Fibroblast of lung (primary cell): ENCODE measurements at places on chromosomes 16 and 17. TPM values are rescaled to one million over a fixed set of nuclear protein-coding genes. Genes with fewer than 3 reads are reported as not detected.

DNA sequence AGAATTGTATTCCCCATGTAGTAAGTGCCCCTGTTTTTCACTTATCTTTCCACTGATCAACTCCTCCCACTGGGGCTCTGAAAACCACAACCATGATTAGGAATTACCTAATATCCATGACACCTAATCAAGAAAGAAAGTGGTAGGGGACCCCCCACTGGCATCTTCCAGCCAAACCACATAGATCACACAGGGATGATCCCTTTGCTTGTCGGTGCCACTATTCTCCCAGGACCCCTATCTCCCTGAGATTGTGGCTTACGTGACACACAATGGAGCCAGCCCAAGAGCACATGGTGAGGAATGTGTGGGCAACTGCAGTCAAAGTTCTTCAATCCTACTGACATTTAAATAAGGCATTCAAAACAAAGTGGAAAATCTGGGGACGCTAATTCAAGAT lies 17.6 kb upstream of the DNAH9 start:
- H3K4me1 ChIP-seq = no peaks in the 10 kb centered on the region
- H3K27me3 ChIP-seq = no peaks in the 10 kb centered on the region
- no peaks in the 10 kb centered on the region for H3K36me3 ChIP-seq
- no peak overlapping the region for H3K4me3 ChIP-seq
- DNase-seq = no peak

- H3K27ac ChIP-seq = no peak overlapping the region
- no peak overlapping the region for H3K4me3 ChIP-seq
- DNase-seq = no peak
- no peaks in the 10 kb centered on the region for H3K27me3 ChIP-seq
- H3K4me1 ChIP-seq = no peaks in the 10 kb centered on the region
- no peaks in the 10 kb centered on the region for H3K36me3 ChIP-seq
These were observed 191.6 kb downstream of the CPPED1 start for GRCh38 chr16:12611916-12612597.

GRCh38 chr17:4234401-4234800 lies 29.4 kb downstream of the ANKFY1 start:
- peak; percentile 79 for DNase-seq
- H3K27ac ChIP-seq = no peak overlapping the region
- no peak overlapping the region for H3K4me3 ChIP-seq
- H3K36me3 ChIP-seq = peaks cover 5% of the 10 kb centered on the region

DNA sequence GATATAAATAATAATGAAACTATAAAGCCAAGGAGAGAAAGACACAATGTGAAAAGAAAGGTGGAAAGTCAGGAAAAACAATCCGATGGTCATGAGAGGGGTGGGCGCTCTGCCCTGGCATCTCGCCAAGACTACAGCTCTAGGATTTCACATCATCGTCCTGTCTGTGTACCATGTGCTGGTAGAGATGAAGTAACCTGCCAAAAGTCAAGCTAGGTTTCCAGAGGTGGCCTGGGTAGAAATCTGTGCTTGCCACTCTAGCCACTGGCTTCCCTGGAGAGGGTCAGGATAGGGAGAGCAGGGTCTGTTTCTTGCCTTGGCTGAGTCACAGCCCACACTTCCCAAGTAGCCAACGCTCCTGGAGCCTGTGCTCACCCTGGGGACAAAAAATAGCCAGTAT lies 31.0 kb upstream of the TRAP1 start:
- no peak overlapping the region for H3K4me3 ChIP-seq
- peaks cover 21% of the 10 kb centered on the region for H3K36me3 ChIP-seq
- no peak overlapping the region for H3K27ac ChIP-seq
- no peaks in the 10 kb centered on the region for H3K27me3 ChIP-seq
- no peak for DNase-seq
- H3K4me1 ChIP-seq = peaks cover 7% of the 10 kb centered on the region

DNA sequence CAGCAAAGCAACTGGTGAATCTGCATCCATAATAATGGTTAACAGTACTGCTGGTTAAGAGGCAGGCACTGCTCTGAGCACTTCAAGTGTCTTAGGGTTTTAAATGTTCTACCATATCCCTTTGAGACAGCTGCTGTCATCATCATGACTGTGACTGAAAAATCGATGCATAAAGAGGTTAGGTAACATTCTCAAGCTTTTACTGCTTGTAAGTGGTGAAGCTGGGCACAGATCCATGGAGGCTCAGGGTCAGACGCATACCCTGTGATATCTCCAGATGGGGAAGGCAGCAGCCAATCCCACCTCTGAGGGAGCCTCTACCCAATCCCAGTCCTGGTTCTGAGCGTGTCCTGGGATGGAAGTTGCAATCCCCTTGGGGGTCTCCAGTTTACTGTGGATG lies 57.6 kb upstream of the SOX9 start:
- H3K27me3 ChIP-seq = no peaks in the 10 kb centered on the region
- no peak for DNase-seq
- no peak overlapping the region for H3K27ac ChIP-seq
- no peak overlapping the region for H3K4me3 ChIP-seq

GRCh38 chr17:59829217-59830006 lies 63.3 kb downstream of the TUBD1 start:
- peaks cover 42% of the 10 kb centered on the region for H3K4me1 ChIP-seq
- H3K36me3 ChIP-seq = no peaks in the 10 kb centered on the region
- peak; percentile 100 for DNase-seq
- H3K27ac ChIP-seq = peak overlapping the region; percentile 97
- no peaks in the 10 kb centered on the region for H3K27me3 ChIP-seq
- peak overlapping the region; percentile 38 for H3K4me3 ChIP-seq

DNA sequence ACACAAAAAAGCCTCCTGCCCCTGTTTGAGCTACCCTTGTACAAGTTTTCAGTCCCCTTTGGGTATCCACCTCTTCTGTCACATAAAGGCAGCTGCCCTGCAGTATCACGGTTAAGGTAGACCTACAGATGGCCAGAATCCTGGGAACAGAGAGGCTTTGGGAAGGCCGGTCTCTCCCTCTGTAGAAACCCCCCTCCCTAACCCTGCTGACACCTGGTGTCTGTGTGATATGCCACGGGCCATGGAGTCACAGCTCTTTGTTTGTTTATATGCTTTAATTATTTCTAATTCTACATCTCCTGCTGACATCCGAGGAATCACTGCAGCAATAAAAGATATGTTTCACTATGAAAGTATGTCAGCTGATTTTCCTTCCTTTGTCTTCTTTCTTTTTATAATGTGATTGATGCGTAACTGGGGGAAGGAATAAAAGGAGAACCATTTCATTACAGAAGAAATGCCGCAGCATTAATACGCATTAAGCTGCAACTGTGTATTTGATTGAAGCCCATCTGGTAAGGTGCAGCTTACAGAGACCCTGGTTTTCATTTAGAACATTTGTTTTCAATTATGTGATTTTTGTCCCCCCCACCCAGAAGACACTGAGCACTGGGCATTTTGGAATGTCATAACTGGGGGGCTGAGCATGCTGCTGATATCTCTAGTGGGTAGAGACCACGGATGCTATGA lies 142.1 kb downstream of the SLC39A11 start:
- no peaks in the 10 kb centered on the region for H3K36me3 ChIP-seq
- no peak for DNase-seq
- no peak overlapping the region for H3K4me3 ChIP-seq
- H3K4me1 ChIP-seq = no peaks in the 10 kb centered on the region
- H3K27me3 ChIP-seq = no peaks in the 10 kb centered on the region

DNA sequence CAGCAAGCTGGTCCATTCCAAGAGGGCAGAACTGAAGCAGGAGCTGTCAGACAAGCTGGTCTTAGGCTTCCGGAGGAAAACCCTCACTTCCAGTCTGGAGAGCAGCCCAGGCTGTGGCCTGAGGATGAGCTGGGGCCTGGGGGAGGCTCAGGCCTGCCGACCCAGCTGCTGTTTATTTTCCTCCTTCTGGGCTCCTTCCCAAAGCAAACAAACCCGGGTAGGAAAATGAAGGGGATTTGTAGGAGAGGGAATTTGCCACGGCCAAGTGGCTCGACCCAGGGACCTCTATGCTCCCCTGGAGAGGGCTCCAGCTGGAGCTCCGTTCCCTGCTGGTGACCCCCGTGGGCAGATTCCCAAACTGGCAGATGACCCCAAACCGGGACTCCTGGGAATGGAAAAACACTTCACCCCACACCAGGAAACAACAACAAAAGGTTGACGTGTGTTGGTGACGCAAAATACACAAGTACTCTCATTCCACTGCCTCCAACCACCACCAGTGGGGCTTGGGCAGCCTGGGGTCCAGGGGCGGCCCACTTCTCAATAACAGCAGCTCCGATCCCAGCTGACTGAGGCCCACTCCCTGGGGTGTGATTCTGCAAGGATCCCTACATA lies 8.8 kb downstream of the JUP start:
- peak overlapping the region; percentile 72 for H3K27ac ChIP-seq
- H3K27me3 ChIP-seq = no peaks in the 10 kb centered on the region
- DNase-seq = peak; percentile 94
- H3K4me3 ChIP-seq = no peak overlapping the region
- no peaks in the 10 kb centered on the region for H3K36me3 ChIP-seq

Gene TNP2
- total RNA-seq = not detected in 2 replicates

Gene NHERF2
- 16.9 and 21.5 TPM in 2 replicates for total RNA-seq

Gene PAM16
- 24.4 and 34.3 TPM in 2 replicates for total RNA-seq

Gene CIBAR2
- total RNA-seq = not detected in 2 replicates

Gene LCMT1
- total RNA-seq = 40.8 and 49.6 TPM in 2 replicates

Gene ZPBP2
- not detected in 2 replicates for total RNA-seq

Gene ADAMTS18
- total RNA-seq = not detected in 2 replicates

Gene TPPP3
- total RNA-seq = 1.5 and 3.8 TPM in 2 replicates

Gene GRAPL
- total RNA-seq = under 0.01 and 0.17 TPM in 2 replicates
